Neuronal stem cell (in vitro differentiated cells): ENCODE measurements at places on chromosomes 5 and 9.

GRCh38 chr5:4571248-4571948, 568.7 kb upstream of the ADAMTS16 start:
- no peak for DNase-seq

DNA sequence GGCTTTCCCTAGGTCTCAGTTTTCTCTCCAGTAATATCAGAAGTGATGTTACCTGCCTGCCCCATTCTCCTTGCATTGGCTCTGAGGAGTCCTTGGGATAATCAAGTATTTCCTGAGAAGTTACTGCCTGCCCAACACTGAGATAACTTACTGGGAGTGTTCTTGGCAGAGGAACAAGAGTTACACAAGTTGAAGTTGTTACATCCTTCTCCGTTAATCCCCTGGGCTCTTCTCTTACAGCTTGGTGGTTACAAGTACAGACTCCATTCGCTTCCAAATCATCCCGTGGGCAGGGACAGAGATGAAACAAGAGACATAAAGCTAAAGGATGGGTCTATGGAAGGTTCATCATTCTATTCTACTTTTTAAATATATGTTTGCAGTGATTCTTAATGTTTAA, 74.1 kb upstream of the SAP30L start:
- DNase-seq, result no peak

DNA sequence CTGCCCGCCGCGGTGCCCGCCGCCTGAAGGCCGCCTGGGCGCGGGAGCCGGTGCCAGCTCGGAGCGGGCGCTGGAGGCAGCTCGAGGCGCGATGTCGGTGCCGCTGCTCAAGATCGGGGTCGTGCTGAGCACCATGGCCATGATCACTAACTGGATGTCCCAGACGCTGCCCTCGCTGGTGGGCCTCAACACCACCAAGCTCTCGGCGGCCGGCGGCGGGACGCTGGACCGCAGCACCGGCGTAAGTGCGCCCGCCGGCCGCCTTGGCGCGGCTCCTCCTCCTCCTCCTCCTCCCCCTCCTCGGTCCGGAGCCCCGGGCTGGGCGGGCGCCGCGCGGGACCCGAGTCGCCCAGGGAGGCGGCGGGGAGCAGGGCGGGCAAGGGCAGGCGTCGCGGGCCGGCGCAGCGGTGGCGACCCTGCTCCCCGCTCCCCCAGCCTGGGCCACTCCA, 455 bp downstream of the OLFM1 start:
- no peak for DNase-seq

DNA sequence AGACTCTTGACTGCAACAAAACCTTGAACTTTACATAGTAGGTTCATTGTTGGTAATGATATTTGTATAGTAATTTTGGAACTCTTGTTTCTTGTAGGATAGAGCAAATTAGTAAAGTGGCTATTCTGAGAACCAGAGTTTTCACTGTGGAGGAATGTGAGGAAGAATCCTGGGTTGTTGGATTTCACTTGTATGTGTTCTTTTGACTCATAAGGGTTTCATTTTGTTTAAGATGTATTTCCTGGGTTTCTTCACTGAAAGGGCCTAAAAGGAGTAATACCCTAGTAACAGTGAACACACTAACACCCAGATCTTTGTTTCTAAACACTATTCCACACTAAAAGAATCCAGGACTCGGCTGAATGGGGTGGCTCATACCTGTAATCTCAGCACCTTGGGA, 20.1 kb downstream of the TTC1 start:
- DNase-seq, result no peak

DNA sequence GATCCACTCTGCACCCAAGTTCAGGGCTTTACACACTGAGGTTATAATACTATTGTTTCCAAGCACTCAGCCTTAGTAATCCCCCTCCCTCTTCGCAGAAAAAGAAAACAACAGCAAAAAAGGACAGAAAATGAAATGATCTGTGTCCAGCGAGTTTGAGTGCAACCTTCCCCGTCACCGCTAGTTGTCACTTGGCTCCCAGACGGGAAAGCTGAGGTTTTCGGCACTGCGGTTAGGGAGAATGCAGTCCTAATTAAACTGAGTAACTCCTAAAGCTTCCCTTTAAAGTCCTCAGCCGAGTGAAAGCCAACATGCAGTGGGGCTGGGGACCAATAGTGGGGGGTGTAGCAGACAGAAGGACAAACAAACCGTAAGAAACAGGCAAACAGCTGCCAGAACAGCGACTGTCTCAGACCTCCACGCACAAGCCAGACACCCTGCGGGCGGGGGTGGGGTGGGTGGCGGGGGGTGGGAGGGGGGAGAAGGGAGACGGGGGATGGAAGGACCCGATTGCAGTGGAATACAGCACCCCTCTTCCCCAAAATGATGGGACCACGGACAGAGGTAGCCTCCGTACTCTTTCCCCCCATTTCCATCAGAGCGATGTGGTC, 680 bp downstream of the GLRA1 start:
- DNase-seq, result peak; percentile 40

GRCh38 chr5:154467655-154468354, 10.2 kb downstream of the HAND1 start:
- DNase-seq, result no peak

- DNase-seq, result no peak
Observed at GRCh38 chr9:121318631-121319382, 50.8 kb downstream of the GSN start.

DNA sequence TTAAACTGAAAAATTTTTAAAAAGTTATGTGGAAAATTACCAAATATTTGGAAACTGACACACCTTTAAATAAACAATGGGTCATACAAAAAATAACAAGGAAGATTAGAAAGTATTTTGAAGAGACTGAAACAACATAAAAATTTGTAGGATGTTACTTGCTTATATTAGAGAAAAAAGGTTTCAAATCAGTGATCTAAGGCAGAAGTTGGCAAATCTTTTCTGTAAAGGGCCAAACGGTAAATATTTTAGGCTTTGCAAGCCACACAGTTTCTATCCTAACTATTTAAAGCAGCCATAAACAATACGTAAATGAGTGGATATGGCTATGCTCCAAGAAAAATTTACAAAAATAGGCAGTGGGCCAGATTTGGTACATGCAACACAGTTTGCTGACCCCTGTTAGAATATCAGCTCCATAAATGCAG, 81.3 kb downstream of the OXCT1 start:
- DNase-seq, result no peak

DNA sequence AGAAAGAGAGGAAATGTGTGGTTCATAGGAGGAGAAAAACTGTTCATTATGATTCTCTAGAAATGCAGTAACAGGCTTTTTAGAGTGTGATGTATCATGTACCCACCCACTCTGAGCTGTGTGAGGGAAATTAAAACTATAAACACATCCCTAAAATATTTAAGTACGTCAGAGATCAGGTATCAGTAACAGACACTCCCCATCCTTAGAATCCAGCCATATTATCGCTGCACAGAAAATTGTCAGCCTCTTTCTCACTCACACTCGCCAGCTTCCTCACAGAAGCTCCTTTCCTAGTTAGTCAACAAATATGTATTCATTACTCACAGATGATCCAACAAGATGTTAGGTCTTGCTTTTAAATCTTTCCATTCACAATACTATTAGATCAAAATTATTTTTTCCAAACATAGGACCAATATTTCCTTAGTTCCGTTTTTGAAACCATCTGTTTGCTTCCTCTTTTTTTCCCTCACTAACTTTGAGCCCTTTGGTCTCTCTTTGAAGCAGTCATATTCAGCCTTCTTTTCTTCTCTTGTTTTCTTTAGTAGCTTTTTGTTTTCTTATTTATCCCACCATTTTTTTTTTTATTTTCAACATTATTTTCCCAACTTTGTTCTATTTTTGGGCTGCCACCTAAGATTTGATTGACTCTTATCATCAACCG, 13.6 kb upstream of the MAST4 start:
- no peak for DNase-seq

- DNase-seq, result no peak
Observed at GRCh38 chr9:99056886-99057664, 47.8 kb upstream of the TGFBR1 start.

- DNase-seq, result peak; percentile 40
Observed at GRCh38 chr5:61332358-61332749, 296 bp downstream of the ZSWIM6 start.

DNA sequence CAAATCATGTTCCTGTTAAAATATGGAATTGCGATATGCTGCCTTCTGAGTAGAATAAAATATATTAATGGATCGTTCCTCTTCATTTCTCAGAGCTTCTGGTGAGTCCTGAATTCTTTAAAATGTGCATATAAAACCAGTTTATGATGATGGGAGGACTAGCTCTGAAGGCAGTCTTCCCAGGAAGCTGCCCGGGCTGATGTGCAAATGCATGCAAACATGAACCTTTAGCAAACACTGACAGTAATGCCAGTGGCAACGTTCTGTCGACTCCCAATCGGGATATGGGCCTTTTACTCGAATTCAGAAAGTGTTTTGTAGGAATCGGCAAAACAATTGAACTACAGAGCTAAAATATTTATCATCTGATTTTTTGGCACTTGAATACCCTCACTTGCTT, 93.6 kb downstream of the TLE4 start:
- no peak for DNase-seq

GRCh38 chr9:78927099-78927940, 630.4 kb downstream of the PSAT1 start:
- no peak for DNase-seq

DNA sequence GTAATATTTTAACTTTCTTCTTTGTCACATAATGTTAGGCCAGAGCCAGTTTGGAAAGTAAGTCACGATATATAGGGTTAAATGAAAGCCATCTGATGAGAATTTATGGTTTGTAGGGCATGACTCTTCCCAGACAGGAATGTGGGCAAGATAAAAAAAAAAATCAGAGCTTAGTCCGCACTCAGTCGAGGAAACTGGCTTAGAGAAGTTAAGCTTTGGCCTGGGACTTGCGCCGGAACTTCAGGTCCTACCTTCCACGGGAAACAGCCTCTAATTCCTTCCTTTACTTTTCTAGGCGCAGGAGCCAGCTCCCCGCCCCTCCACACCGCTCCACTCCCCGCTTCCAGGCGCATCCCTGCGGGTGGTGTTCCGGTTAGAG, 475 bp downstream of the DDX31 start:
- DNase-seq, result no peak

GRCh38 chr9:76166526-76166925, 227.7 kb downstream of the RFK start:
- DNase-seq, result no peak

GRCh38 chr5:74063821-74064220, 437.8 kb downstream of the ARHGEF28 start:
- DNase-seq, result no peak

DNA sequence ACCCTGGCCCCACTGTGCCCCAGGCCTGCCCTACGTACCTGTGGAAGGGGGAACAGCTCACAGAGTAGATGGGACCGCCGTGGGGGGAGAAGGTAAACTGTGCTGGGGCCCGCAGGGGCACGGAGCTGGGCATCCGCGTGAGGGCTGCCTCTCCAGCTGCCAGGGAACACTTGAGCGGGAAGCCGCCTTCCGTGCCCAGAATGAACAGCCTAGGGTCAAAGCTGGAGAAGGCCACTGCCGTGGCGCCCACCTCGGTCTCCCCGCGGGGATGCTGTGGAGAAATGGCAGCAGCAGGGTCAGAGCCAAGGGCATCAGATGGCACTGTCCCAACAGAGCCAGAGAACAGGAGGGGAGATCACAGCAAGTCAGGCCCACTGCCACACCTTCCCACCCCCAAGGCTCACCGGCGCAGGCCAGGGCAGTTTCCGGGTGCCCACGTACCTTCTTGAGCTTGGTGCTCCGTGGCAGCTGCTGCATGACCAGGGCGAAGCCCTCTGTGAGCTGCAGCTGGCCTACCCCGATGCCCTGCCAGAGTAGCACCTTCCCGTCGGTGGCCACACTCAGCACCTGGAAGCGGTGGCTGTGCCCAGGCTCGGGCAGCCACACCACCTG, 21.9 kb downstream of the DYNC2I2 start:
- no peak for DNase-seq

DNA sequence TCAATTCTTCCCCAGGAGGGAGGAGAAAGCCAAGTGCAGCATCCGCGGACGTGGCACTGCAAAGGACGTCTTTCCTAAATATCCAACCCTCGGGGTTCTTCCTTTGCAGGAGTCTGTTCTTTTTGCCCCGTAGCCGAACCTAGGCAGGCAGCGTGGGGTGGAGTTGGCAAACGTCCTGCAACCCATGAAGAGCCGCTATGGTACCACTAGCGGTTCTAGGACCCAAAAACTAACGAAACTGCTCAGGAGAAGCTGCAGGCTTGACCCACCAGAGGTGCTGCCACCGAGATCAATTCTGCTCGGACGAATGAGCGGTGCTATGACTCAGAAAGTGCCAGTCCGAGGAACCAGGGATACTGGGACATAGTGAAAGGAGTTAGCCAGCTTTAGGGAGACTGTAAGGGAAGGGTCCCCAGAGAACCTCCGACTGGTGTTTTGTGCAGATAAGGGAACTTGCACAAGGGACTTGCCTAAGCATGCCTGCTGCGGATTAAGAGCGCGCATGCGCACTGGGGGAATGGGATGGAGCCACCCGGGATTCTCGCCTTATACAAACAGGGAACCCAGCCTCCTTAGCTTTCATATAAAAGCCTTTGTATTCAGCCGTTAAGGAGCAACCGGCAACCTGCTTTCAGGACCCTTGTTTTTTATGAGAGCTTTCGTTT, 32.7 kb downstream of the ANXA2R start:
- peak; percentile 82 for DNase-seq

DNA sequence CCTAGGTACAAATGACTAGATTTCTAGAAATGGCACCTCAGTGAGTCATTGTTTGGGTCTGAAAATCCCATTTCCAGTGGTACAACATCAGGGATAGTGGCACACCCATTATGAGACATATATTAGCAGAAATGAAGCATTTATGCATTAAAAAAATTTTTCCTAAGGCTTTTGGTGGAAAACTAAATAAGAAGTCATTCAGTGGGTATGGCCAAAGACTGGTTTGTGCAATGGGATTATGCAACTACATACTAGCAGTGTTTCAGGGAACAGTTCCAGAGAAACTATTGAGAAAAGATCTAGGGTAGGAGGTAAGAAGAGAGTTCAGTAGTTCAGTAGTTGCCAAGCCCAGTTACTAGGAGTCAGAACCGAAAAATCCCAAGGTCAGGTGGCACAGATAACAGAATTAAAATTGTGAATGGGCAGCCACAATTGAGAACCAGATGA, 106.5 kb upstream of the HAPLN1 start:
- DNase-seq, result no peak

DNA sequence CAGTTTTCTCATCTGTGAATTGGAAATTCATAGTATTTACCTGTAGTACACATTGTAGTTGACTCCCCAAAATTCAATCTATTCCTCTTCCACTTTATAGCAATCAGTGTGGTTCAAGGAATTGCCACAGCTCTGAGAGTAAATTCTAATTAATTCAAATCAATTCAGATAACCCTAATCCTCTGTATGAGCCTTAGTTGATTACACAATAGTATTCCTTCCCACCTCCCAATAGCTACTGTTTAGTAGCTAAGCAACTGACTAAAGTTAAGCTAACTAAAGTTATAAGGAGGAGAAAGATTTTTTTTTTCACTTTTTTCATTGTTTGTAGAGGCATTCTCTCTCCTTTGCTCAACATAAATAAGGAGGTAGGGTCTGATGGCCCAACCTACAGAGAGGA, 77.5 kb downstream of the ARRDC3 start:
- no peak for DNase-seq

DNA sequence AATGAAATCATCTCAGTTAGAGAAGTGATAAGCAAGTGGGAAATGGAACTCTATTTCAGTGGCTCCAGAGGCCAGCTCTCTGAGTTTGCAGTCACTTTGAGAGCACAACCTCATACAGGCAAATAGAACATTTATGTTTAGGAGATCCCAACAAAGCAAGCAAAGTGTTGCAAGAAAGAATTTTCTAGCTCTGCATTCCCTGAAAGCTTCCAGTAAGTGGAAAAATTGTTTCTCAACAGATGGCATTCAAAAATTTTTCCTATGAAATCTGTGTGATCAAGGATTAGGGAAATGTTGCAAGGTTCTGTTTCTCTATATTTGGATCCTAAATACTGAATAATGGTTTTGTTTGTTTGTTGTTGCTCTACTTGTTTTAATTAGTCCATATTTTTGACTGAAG, 764.2 kb upstream of the ZNF608 start:
- no peak for DNase-seq
